ENCODE measurements at places on chromosomes 6 and 20.

DNA sequence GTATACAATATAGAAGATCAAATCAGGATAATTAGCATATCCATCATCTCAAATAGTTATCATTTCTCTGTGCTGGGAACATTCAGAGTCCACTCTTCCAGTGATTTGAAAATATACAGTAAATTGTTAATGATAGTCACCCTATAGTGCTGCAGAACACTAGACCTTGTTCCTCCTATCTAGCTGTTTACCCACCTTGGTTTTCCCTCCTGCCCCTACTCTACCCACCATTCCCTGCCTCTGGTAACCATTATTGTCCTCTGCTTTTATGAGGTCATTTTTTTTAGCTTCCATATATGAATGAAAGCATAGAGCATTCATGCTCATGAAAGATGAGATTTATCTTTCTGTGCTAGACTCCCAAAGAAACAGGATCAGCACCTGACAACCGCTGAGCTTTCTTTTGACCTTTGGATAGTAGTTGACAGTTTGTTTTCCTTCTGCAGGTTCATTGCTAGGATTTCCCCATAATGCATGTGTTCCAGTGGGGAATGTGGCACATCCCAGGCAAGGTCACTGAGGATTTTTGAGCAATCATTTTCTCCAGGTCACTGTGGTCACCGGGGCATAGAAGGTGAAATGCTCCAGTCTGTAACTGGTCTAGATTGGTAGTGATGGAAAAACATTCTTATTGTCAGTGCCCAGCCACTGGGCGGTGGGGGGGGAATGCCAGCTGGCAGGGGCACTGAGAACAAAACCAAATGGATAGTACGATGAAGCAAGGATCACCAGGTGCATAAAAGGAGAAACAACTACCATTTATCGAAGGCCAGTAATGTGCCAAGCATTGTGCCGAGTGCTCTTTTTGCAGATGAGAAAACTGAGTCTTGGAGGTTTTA is 33.6 kb upstream of the BCAS1 start:
- DNase-seq: no peak

DNA sequence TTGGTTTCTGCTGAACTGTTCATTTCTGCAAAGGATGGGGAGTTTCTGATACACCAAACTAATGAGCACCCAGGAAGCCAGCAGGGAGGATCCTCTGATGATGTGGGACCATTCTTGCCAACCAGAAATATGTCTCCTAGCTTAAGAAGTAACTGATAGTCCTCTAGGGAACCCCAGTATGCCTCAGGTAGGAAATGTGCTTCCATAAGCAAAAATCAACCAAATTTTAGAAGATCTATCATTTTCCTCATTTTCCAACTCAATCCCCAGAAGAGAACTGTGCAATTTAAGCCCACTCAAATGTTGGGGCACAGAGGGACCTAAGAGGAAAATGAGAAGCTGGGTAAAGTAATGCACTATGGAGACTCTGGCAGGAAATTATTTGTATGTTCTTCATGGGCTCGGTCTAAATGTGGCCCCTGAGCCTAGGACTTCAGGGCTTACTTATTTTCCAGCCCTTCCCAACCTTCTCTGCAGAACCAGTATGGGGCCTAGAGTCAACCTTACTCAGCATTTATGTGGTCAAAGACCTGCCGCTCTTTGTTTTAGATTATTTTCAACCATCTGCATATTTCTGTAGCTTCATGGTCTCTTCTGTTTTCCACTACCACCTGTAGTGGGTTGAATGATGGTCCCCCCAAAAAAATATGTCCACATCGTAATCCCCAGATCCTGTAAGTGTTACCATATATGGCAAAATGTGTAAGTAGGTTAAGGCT is 359.8 kb upstream of the CDH4 start:
- DNase-seq: no peak

- no peak for DNase-seq
Observed at GRCh38 chr6:21414065-21414464, 179.5 kb upstream of the SOX4 start.

- no peak for DNase-seq
Observed at GRCh38 chr6:41093729-41094128, 21.0 kb downstream of the NFYA start.

DNA sequence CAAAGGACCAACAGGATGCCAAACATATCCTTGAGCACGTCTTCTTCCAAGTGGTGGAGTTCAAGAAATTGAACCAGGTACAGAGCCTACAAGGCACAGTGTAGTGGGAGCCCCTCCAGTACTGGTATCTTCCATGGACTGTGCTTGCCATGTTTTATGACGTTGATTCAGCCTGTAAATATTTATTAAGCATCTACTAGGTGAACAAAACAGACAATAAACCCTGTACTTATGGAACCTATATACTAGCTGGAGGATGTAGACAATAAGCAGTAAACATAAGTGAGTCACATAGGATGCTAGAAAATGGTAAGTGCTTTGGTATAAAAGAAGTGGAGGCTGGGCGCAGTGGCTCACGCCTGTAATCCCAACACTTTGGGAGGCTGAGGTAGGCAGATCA is 24.4 kb upstream of the MYBL2 start:
- no peak for DNase-seq

GRCh38 chr6:121686611-121687023 is 251.2 kb downstream of the GJA1 start:
- DNase-seq: peak; percentile 32

DNA sequence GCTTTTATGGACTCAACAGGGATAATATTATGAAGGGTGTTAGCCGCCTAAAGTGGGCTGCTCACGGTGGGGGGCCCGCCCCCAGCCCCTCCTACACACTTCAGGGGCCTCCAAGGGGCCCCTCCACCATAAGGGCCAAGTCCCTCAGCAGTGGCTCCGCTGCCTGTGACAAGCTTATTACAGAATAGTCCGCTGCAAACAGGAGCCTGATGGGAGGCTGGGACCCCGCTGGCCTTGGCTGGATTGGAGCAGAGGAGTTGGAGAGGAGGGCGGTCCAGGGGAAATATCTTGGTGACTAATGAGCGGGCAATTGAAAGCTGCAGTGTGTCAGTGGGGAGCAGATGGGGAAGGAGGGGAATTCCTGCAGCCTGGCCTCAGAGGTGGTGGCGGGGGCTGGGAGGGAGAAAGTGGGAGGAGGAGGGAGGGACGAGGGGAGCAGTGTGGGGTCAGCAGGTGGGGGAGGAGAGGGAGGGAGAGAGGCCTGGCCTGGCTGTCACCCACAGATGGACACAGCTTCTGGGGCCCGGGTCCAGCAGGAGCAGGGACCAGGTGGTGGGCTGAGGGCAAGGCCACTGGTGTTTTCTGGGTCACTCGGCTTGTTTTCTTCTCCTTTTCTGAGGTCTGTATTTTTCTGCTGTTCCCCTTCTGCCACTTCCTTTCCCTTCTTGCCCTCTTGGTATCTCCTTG is 57.6 kb upstream of the FOXP4 start:
- DNase-seq: no peak

DNA sequence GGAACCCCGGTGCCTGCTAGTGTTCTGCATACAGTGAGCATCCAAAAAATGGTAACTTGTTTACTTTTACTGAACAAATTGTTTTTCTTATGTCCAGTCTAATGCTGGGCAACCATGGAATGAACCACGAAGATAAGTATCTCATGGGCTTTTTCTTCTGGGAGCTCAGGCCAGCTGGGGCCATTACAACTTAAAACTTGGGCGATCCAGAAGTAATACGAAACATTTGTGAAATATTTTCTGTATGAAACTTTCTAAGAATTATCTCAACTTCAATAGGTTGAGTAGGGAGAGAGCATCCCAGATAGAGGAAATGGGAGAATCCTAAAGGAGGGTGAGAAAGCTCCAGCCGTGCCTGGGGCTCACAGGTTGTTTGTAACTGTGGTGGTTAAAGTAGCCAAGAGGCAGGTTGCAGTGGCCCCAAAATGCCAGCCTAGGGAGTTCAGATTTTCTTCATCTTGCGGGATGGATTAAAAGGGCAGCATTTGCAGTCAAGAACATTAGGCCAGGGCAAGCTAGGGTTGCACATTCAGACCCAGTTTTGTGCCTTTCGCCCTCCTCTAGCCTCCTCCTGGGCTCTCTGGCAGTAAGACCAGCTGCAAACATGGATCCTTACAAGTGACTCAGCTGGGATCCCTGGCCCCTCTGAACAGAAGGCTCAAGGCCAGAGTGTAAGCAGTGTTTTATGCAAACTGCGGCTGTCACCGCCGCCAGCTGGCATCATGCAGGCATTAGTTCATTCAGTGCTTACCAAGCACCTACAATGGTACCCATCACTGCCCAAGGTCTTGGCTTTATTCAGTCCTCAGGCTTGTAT is 41.5 kb downstream of the ELMO2 start:
- no peak for DNase-seq

DNA sequence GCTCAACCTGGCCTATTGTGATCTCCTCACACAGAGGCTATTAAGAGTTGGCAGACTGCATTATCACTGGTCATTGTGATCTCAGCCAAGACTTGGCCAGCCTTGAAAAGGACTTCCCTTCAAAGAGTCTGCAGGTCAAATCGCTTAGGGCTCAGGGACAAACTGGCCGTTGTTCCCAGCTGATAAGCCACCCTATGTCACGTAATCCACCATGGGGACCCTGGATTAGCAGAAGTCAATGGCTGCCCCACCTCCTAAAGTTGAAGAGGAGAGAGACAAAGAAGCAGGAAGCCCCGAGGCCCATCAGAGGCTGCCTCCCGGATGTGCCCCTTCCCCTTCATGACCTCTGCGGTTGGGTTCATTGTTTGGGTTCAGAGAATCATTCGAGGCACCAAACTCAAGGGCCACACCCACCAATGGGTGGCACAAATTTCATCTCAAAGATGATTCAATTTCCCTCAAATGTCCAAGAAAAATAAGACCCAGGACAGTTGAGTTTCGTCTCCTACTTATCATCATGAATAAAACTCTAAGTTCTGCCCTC is 56.6 kb downstream of the BPIFB1 start:
- no peak for DNase-seq

DNA sequence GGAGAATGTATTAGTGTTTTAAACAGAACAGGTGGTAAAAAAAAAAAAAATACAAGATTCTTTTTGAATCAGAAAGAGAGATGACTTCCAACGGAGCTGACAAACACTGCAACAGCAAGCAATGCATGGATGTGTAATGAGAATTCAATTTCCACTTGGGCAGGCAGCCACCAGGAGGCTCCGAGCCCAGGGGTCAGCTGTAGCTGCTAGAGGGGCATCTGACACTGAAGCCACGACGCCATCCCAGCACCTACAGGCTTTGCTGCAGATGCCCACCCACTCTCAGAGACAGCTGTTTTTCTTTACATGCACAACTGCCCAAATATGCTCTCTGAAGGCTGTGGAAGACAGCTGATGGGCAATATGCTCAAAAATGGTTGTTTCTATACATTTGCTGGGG is 75.4 kb downstream of the ELOVL5 start:
- DNase-seq: no peak

DNA sequence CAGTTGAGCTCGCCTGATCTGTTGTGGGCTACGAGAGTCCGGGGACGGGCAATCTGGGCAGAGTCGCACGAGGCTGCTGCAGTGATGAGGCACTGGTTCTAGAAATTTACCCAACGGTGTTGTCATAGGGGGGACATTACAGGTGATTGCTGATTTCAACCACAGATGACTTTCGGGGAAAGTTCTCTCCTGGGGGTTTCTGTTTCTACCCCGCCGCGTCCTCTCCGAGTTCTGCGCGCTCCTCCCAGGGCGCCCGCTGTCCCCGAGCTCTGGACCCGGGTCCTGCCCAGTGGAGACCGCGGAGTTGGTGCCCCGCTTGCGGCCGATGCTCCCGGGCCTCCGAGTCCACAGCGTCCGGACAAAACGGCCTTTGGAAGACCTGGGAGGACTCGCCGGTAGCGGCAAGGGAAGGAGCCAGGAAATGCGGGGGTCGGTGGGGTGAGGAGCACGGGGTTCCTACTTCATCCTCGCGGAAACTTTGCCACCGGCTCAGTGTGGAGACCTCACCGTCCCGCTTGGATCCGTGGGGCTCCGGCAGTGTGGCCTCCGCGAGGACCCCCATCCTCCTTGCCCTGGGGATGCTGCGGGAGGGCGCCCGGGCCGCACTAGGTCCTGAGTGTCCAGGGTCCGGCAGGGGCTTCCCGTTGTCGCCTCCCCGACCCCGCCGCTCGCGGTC is 12.3 kb upstream of the RAET1L start:
- DNase-seq: no peak

GRCh38 chr20:44396369-44397130 is 41.1 kb downstream of the HNF4A start:
- DNase-seq: no peak

GRCh38 chr6:136161950-136162349 is 88.2 kb downstream of the MTFR2 start:
- DNase-seq: no peak

DNA sequence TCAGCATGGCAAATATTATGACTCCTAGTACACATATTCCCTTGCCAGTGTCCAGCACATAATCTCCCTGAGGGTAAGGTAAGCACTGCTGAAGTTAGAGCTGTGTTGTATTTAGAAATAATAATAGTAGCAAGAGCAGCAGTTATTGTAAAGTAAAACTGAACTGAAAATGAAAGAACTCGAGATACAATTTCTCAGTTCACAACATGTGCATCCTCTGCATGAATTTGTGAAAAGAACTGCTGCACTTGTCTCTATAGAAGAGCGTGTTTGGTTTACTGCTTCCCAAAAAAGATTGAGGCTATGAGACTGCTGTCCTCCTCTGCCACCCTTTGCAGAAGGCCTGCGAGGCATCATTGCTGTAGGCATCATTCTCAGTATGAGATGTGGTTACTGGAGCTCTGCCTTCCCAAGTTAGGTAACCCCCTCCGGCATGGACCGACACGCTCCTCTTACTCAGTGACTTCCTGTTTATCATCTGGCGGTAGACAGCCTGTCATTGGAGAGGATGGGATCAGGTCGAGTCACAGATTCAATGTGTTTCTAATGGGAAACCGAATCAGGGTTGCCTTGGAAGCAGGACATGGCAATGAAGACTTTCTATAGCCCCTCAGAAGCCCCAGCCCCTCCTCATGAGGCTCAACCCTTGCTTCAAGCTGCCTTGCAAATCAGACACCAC is 48.1 kb downstream of the SLC24A3 start:
- DNase-seq: no peak

DNA sequence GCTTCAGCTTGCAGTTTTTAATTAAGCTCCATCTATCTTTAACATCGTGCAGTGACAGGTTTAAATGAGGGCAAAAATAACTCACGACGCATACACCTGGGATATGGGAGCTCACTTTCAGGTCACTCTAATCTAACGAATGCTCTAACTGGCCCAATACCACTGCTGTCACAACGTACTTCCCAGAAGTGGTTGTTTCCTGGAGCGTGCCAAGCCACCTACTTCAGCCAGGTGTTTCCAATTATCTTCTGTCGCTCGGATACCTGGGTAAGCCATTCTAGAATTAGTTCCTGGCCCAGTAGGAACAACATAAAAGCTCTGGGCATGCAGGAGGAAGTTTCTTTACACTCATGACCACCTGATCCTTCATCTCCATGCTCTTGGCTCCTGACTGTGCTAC is 147.4 kb downstream of the FOXC1 start:
- no peak for DNase-seq

DNA sequence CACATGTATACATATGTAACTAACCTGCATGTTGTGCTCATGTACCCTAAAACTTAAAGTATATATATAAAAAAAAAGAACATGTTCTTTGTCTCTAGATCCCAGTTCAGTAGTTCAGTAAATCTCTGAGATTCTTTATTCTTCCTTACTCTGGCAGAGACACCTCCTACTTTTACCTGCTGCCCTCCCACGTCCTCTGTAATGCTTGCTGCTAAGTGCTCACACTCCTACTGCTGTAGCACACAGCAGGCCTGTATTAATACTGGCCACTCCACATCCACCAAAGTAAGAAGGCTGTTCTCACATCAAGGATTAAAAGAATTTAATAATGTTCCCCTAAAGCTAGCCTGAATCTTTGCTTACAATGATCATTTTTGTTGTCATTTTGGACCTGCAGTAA is 648.4 kb upstream of the EYS start:
- no peak for DNase-seq

All from CD4-positive, alpha-beta T cell treated with Interleukin-6 for 4 hours (primary cell).